Epithelial cell of prostate (primary cell): ENCODE measurements at places on chromosomes 12 and 14.

DNA sequence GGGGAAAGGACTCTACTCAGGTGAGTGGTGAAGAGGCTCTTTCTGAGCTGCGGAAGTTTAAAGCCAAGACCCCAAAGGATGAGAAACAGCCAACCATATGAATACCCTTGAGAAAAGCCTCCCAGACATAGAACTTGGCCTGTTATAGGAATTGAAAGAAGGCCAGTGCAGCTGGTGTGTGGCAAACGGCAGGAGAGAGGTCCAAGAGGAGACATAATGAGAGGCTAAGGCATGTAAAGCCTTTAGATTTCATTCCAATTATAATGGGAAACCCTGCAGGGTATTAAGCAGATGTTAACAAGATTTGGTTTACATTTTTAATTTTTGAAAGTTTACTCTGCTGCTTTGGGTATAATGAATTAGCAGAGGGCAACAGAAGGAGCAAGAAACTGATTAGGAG, 552.1 kb upstream of the FBXO33 start:
- no peak for DNase-seq

GRCh38 chr14:58744801-58745394, 107.1 kb downstream of the DACT1 start:
- DNase-seq, result no peak

DNA sequence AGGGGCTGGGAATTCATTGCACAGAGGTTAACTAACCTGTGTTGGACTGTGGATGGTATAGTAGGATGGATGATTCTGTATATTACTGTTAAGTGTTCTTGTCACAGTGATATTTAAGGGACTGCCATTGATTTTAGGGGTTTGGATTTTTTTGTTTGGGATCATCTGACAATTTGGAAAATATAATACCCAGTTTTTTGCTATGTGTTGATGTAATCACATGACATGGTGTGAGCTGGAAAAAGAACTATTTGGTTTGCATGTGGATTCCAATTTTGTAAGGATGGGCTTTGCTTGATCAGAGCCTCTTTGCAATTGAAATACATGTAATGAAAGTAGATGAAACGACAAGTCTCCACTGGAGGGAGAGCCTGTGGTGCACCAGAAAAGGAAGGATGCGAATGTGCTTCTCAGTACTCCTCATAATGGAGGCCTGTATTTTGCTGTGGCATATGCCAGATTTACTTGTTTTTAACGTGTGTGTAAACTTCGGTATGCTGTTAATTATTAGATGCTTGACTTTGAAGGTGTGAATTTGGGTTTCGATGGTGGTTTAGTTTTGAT, 2.7 kb downstream of the DYRK2 start:
- DNase-seq, result no peak

DNA sequence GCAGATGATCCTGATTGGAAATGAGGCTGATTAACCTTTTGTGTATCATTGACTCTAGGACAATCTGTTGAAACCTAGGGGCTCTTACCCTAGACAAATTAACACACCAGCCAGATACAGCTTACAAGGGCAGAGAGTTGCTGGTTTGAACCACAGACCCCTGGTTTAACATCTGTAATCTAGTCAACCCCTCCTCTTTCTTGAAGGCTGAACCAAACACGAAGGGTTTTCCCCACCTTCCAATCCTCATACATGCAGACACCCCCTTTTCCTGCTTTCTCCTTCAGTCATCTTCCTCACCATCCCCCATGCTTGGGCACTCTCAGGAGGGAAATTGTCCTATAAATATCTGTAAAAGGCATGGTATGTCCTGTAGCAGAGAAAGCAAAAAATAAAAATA, 126.0 kb upstream of the HIF1A start:
- no peak for DNase-seq

- DNase-seq, result no peak
Observed at GRCh38 chr14:66254038-66254437, 232.1 kb upstream of the CCDC196 start.

DNA sequence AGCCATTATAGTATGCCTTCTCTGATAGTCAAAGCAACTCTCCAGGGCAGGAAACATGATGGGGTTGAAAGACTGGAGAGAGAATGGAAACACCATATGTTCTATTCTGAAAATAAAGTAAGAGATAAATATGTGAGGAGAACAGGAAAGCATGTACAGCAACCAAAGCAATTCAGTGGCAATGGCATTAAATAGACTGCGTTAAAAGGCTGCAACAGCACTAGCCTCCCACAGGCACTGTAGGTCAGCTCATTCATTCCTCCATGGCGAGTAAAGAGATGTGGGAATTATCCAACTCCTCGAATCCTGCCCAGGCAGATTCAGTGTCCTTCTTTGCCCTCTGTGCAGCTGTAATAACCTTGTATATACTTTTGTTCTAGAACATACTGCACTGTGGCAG, 43.8 kb downstream of the ANO6 start:
- no peak for DNase-seq

GRCh38 chr12:19775241-19775640, 335.9 kb downstream of the AEBP2 start:
- DNase-seq, result no peak

DNA sequence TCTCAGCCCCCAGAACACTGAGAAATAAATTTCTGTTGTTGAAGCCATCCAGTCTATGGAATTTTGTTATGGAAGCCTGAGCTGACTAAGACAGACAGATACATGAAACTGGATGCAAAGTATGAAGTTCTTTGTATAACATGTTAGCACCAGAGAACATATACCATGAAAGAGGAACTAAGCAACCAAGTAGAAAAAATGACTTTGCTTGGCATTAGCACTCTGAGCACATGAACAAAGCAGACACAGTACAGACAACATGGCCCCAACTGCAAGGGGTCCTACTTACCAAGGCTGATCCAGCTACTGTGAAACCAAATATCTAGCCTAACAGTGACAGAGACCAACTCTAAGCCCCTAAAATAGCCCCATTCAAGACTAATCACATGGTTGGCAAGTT, 13.8 kb downstream of the EXOC5 start:
- DNase-seq, result no peak

GRCh38 chr12:56775638-56776037, 12.5 kb downstream of the HSD17B6 start:
- no peak for DNase-seq

DNA sequence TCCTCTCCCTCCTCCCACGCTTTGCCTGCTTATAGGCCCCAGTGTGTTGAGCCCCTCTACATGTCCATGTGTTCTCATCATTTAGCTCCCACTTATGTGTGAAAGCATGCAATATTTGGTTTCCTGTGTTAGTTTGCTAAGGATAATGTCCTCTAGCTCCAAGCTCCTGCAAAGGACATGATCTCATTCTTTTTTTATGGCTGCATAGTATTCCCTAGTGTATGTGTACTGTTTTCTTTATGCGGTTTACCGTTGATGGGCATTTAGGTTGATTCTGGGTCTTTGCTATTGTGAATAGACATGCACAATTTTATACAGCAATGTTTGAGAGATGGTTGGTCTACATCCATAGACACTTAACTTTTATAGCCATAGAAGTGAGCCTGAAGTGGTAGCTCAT, 5.1 kb downstream of the RESF1 start:
- DNase-seq, result no peak

- DNase-seq, result no peak
Observed at GRCh38 chr14:26444822-26445221, 153.0 kb downstream of the NOVA1 start.

GRCh38 chr12:56103066-56103711, 1.2 kb upstream of the PA2G4 start:
- DNase-seq, result no peak

- DNase-seq, result no peak
Observed at GRCh38 chr14:50667996-50668825, at the start of gene SAV1. Gene SAV1 (minus strand): TSS chr14:50668306. CDS start chr14:50667967, 339 bp downstream.
